ENCODE measurements at places on chromosomes 11 and 22. TPM values are rescaled to one million over a fixed set of nuclear protein-coding genes. Genes with fewer than 3 reads are reported as not detected.

DNA sequence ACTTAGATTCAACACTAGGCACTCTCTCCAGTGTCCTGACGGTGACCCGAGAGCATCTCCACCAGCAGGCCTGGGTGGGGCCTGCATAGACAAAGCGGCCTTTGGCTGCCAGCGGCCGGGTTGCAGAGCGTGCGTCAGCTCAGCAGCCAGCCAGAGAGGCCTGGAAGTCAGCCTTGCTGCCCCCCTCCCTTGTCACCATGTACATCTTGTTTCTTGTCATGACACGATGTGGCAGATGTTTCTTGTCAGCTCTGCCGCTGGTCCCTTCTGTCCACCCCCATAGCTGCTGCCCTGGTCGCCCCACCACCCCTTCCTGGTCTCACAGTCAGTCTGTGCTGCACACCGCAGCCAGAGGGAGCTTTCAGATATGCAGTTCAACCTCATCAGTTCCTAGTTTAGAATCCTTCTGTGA, 33.1 kb upstream of the CBX7 start:
- peak; percentile 46 for DNase-seq

DNA sequence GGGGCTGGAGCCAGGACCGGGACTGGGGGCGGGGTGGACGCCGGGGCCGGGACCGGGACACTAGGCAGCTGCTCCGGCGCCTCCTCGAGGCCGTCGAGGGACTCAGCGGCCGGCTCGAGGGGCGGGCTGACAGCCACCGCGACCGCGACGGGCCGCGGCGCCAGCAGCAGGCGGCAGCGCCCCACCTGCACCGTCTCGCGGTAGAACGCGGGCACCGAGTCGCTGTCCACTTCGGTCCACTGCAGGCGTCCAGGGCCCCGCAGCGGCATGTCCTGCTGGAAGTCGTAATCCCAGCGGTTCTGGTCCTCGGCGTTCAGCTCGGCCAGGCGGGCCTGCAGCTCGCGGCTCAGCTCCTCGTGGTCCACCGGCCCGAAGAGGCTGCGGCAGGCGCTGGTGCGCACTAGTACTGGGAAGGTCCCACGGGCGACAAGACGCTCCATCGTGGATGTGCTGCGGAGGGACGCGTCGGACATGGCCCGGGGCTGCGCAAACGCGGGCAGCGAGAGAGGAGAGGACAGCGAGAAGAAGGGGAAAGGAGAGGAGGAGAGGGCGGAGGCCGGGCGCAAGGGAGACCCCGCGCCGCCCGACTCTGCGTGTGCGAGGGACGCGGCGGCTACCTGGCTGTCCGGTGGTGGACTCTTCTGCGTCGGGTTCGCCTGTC, 428 bp downstream of the CDKN1C start:
- peak; percentile 69 for DNase-seq

DNA sequence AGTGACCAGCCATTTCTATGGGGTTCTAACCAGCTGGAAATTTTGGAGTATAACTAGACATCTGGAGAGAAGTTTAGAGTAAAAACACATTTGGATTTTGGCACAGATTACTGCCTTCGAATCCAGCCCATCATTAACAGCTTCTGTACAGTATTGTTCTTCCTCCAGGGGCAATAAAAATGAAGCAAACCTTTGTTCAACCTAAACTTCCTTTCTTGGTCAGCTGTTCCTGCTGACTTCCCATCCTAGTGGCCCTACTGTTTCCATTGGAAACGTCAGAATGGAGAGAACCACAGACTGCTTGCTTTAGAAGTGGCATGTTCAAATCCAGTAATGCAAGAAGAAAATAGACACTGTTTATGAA, 203.7 kb upstream of the MTMR2 start:
- DNase-seq, result no peak

DNA sequence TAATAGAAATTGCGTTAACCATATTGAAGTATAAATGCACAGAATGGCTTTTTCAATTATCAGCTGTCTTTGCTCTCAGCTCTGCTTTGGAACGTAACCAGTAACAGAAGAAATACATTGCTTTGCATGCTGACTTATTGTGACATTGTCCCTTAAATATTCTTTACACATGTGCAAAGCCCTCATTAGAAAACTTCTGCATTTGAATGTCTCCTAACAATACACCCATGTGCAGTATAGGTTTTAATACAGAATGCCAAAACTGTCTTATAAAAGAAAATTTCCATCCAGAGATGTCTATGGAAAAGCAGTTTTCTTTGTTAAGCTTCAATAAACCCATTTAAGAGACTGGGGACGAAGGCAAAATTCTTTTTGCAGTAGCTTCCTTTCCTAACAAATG, 560.3 kb upstream of the CHORDC1 start:
- DNase-seq, result no peak

GRCh38 chr22:43100225-43100624, 10.3 kb upstream of the BIK start:
- no peak for DNase-seq

GRCh38 chr11:104145062-104145461, 18.9 kb downstream of the PDGFD start:
- DNase-seq, result no peak

GRCh38 chr11:124832571-124832970, 32.4 kb upstream of the MSANTD2 start:
- no peak for DNase-seq

DNA sequence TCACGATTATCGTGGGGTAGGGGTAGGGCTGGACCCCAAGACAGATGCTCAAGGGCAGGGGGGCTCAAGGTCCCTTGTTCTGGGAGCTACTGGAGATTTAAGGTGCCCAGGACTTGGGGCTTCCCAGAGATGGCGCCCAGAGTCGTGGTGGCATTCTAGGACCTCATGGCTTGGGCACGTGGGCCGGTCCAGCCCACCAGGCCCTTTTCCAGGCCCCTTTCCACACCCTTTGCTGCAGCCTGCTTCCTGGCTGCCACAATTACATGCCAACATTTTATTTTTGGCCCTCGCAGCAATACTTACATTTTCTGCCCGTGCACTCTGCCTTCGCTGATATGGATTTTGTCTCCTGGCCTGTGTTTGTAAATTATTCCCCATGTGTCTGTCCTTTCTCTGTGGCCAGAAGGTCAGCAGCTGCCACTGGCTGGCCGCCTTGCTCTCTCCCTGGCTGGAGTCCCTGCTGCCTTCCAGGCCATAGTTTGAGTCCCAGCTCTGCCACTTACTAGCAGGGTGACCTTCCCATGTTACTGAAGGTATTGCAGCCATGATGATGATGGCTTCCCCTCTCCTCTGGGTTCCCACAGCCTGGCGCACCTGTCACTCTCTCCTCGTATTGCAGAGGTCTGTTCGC, 11.2 kb downstream of the MB start:
- no peak for DNase-seq

- no peak for DNase-seq
These were observed 11.9 kb upstream of the PARVB start for GRCh38 chr22:44012162-44012561.

GRCh38 chr11:77883775-77884174, 62.8 kb downstream of the AAMDC start:
- no peak for DNase-seq

- no peak for DNase-seq
These were observed 31.7 kb upstream of the PARVB start for GRCh38 chr22:43992331-43992821.

- no peak for DNase-seq
These were observed 69.5 kb upstream of the CSNK2A3 start for GRCh38 chr11:11422411-11423128.

DNA sequence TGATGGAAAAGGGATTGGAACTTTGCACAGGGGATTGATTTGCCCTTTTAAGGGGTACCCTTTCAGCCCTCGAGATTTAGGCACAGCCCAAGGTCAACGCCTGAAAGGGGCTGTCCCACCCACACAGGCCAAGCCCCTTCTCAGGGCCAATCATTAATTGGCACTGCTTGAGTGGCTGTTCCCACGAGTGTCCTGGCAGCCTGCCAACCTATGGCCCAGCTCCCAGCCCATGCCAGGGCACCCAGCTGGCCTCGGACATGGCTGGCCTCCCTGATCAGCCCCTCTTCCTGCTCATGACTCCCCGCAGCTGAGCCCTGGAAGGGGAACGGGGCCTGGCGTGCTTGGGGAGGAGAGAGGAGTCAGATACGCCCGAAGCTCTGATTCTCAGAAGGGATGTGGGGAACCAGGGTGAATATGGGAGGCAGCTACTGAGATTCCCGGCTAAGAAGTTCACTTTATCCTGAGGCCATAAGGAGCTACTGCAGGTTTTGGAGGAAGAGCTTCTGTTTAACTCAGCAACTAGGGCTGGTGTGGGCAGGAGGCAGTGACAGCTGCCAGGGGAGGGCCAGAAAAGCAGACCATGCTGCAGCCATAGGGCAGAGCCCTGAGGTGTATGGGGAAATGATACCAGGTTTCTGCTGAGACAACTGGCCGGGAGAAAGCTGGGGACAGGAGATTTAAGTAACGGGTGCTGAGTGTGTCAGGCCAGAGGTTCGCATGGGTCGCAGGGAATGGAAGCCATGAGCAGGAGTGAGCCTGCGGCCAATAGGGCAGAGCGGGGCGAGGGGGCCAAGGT, 30.0 kb downstream of the WNT7B start:
- DNase-seq, result no peak

DNA sequence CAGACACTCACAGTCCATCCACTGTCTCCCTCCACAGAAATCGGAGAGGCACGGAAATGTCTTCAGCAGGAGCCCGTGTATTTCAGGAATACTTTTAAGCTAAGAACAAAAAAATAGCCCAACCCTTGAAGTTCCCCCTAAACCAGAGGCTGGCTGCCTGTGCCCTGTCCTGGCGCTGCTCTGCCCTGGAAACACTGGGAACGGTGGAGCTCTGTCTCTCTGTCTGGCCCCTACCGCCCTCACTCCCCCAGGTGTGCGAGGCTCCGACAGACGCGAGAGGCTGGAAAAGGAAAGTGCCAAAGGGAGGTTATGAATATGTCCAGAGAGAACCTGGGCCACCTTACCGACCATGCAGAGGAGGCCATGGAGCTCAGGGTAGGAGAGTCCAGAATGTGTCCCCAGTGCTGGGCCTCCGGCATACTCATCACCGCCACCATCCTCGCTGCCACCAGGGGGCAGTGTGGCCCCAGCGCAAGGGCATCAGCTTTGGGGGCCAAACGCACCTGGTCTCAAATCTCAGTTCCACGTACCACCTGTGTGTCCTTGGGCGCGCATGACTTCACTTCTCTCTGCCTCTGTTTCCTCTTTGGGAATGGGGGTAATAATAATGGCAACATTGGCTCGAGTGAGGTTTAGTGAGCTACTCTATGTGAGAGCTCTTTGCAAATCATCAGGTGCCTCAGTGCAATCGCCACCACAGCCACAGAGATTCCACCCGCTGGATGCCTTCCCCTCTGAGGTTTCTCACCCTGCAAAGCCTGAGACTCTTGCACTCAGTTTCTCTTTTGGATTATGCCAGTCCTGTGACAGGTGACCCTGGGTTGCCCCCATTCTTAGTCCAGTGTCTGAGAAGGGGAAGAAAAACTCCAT, 10.4 kb upstream of the SLCO2B1 start:
- no peak for DNase-seq

GRCh38 chr22:19204640-19205039, 26.1 kb upstream of the SLC25A1 start:
- no peak for DNase-seq

GRCh38 chr11:117980280-117980679, 5.9 kb upstream of the IL10RA start:
- DNase-seq, result no peak

DNA sequence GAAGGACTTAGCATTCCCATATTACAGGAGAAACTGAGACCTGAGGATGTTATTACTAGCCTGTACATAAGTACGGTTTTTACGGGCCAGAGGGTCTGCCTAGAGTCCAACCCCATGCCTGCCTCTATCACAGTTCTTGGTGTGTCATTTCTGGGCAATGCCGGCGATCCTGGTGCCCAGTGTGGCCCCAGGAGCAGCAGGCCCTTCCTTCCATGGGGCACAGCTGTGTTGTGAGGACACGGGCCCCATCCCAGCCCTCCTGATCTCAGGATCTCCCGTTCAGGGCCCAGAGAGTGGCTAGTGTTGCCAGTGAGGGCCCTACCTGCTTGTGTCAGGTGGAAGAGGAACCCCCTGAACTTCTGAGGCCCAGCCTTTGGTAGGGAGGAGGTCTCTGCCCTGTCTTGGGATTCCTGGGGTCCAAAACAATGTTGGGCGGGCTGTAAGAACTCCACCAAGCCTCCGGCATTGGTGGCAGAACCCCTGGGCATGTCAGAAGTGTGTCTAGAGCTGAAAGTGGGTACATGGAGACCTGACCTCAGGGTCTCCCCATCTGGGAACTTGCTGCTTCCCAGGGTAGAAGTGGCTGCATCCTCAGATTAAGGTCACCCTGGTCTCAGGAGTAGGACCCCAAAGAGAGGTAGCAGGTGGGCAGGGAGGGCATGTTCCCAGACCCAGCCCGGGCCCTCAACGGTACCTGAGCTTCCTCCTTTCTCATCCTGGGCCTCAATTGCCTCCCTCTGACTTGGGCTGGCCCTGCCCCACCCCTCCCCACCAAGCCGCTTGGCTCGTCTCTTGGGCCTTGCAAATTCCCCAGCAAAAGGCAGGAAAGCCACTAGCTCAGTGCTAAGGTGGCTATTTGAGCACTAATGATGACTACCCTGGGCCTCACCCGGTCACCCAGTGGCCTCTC, 74.6 kb upstream of the KCNQ1OT1 start:
- peak; percentile 11 for DNase-seq

DNA sequence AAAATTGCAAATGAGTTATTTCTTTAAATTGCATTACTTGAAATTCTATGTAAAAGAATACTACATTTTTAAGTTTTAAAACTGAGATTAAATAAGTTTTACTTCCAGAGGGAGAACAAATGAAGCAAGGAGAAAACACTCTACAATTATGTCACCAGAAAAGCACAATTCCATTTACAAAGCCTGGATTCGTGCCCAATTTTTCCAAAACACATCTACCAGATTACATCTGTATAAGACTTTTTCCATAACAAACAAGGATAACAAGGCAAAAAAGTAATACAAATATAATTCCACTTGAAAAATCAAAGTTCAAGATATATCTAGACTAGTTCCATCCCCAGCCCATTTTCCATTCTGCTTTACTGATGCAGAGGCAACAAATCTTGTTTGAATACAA, 40.5 kb downstream of the MTMR2 start:
- no peak for DNase-seq

- no peak for DNase-seq
These were observed 227.5 kb downstream of the NTM start for GRCh38 chr11:131597890-131598289.

DNA sequence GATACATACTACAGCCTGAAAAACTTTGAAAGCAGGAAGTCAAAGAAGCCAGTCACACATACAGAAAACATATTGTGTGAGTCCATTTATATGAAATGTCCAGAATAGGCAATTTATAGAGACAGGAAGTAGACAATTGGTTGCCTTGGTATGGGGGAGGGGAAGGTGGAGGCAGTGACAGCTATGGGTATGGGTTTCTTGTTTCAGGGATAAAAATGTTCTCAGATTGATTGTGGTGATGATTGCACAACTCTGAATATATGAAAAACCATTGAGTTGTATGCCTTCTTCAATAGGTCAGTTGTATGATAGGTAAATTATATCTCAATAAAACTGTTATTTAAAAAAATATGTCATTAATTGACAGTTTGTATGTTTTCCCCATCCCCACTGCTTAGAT, 137.6 kb downstream of the SNX19 start:
- DNase-seq, result no peak

The DEUP1 gene
- 0.59 TPM for total RNA-seq

The OR4D6 gene
- total RNA-seq, result not detected

The SOX10 gene
- 0.16 TPM for total RNA-seq

The CELSR1 gene
- 21.2 TPM for total RNA-seq

The OR2AG2 gene
- total RNA-seq, result 3.6 TPM
